ENCODE measurements at places on chromosomes 7 and 10.

- DNase-seq = no peak
- peaks cover 23% of the 10 kb centered on the region for H3K36me3 ChIP-seq
- H3K27ac ChIP-seq = peak overlapping the region; percentile 87
- no peak overlapping the region for H3K4me3 ChIP-seq
Observed at GRCh38 chr10:119701861-119702260, 24.0 kb upstream of the INPP5F start.

DNA sequence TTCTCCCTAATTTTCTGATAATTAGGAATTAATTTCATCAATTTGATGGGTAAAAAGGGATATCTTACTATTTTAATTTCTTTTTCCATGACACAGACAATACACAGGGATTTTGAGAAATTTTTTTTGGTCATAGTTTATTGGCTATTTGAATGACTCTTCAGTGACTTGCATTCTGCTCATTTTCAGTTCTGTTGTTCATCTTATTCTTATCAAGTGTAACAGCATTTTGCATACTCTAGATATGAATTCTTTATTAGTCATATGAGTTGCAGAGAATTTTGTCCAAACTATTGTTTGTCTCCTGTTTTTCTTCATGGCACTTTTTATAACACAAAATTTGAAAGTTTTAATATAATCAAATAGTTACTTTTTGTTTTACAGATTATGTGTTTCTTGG lies 41.7 kb downstream of the MKLN1 start:
- no peak overlapping the region for H3K4me3 ChIP-seq
- H3K27ac ChIP-seq = no peak overlapping the region
- DNase-seq = no peak
- H3K4me1 ChIP-seq = peaks cover 81% of the 10 kb centered on the region

GRCh38 chr7:127850195-127850594 lies 181.0 kb downstream of the LRRC4 start:
- no peaks in the 10 kb centered on the region for H3K27me3 ChIP-seq
- peaks cover 50% of the 10 kb centered on the region for H3K4me1 ChIP-seq
- H3K36me3 ChIP-seq = peaks cover 36% of the 10 kb centered on the region

GRCh38 chr7:832167-832967 lies at the start of gene SUN1:
SUN1 (plus strand) TSS chr7:832476; CDS start chr7:832525, 49 bp downstream.
- DNase-seq = peak; percentile 84
- H3K36me3 ChIP-seq = peaks cover 10% of the 10 kb centered on the region
- peaks cover 61% of the 10 kb centered on the region for H3K4me1 ChIP-seq
- H3K27ac ChIP-seq = peak within 1 kb of the TSS; percentile 98
- no peaks in the 10 kb centered on the region for H3K27me3 ChIP-seq

DNA sequence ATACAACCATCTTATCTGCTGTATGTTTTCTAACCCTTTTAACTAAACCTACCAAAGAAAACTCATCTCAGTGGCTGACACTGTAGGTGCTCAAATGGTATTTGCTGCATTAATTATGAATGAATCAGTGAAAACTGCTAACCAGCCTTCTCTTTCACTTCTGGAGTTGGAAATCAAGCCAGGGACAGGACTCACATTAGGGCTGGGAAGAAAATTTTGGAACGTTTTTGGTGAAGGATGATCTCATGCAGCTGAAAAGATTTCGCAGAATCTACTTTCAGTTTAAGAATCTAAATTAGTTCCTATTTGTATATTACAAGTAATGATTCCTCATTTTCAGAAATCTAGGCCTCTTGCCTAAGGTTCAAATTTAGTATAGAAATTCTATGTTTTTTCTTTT lies 12.9 kb downstream of the MTPN start:
- no peak for DNase-seq
- peaks cover 70% of the 10 kb centered on the region for H3K4me1 ChIP-seq
- H3K4me3 ChIP-seq = no peak overlapping the region
- H3K27me3 ChIP-seq = no peaks in the 10 kb centered on the region
- H3K27ac ChIP-seq = no peak overlapping the region
- H3K36me3 ChIP-seq = peaks cover 23% of the 10 kb centered on the region

DNA sequence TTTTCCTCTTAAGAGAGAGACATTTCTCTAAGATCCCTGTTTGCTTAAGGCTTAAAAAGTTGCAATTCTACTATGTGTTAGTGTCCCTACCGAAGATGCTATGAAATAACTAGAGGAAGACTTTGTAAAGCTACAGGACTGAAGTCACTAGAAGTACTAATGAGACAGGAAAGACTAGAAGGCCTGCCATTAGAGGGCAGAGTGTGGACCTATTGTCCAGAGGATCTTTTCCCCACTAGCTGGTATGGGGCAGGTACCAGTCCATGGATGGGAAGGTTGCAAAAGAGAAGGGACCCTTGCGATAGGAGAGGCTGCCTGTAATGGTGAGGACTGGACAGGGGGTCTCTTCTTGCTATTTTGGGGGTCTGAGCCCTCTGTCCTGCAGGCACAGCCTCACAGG lies 178.1 kb downstream of the TMEM178B start:
- no peak for DNase-seq
- H3K27me3 ChIP-seq = no peaks in the 10 kb centered on the region
- H3K36me3 ChIP-seq = no peaks in the 10 kb centered on the region
- no peak overlapping the region for H3K4me3 ChIP-seq
- no peaks in the 10 kb centered on the region for H3K4me1 ChIP-seq
- no peak overlapping the region for H3K27ac ChIP-seq

- peaks cover 2% of the 10 kb centered on the region for H3K36me3 ChIP-seq
- H3K27me3 ChIP-seq = no peaks in the 10 kb centered on the region
- no peak overlapping the region for H3K27ac ChIP-seq
- DNase-seq = no peak
- no peak overlapping the region for H3K4me3 ChIP-seq
Observed at GRCh38 chr10:99784727-99785441, 2.4 kb downstream of the ABCC2 start.

GRCh38 chr10:63355682-63356081 lies 110.1 kb downstream of the JMJD1C start:
- peak overlapping the region; percentile 40 for H3K27ac ChIP-seq
- peaks cover 34% of the 10 kb centered on the region for H3K4me1 ChIP-seq
- DNase-seq = no peak

DNA sequence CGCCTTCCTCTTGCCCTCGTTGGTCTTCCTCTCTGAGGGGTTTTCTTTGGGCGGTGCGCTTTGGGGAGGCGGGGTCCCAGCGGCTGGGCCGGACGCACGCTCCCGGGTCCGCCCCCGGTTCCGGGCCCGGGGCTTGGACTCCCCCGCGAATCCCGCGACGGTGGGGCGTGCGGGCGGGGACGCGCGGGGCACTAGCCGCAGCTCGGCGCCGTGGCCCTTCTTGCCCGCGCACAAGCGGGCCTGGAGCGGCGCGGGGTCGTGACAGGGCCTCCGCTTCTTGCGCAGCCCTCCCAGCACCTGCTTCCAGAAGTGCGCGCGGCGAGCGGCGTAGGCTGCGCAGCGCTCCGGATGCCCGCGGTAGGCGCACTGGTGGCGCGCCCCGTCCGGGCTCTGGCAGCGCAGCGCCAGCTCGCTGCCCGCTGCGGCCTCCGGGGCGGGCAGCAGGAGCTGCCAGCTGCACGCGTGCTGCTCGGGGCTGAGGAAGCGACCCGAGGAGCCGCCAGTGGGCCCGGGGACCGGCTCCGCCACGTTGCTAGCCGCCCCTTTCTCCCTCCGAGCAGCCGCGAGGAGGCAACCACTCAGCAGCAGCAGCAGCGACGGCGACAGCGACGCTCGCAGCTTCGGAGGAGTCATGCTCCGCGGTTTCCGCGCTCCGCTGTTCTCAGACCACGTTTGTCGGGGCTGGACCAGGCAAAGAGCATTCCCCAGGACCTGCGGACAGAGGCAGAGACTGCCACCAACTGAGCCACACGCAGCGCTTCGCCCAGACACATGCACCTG lies 759 bp downstream of the FGFBP3 start:
- peaks cover 4% of the 10 kb centered on the region for H3K36me3 ChIP-seq
- peak overlapping the region; percentile 87 for H3K4me3 ChIP-seq
- DNase-seq = peak; percentile 87
- peaks cover 21% of the 10 kb centered on the region for H3K4me1 ChIP-seq

DNA sequence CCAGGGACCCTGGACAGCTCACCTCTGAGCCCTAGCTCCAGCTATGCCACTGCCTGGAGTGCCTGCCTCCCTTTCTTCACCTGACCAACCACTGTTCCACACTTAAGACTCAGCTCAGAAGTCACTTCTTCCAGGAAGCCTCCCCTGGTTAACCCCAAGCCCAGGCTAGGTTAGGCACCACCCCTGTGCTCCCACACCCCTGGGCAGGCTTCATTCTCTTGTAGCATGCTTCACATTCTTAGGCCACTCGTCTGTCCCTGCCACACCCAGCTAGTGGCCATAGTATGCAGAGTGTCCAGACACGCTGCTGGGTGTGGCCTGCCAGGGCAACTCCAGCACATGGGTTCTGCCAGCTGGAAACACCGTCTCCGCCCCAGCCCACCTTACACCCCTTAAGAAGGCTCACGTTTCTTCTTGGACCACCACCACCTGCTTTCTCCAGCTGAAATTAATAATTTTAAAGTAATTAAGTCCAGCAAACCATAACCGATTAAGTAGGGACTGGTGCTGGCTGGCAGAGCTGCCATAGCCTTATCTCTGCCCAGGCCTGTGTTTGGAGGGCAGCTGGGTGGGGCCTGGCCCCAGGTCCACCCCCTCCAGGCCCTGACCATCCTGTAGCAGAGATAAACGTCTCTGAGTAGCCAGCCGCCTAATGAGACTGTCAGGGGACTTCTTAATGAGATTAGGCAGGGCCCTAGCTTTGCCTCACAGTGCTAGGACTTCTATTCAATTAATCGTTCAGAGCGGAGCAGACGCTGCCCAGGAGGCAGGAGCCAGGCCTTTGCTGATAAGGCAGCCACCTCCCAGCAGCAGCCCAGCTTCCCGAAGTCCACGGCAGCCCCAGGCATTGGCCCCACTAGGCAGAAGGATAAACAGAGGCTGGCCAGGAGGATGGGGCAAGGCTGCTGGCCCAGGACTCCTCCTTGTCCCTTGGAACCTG lies 20.5 kb downstream of the GRID1 start:
- no peak overlapping the region for H3K4me3 ChIP-seq
- no peaks in the 10 kb centered on the region for H3K27me3 ChIP-seq
- no peaks in the 10 kb centered on the region for H3K4me1 ChIP-seq
- DNase-seq = no peak

- H3K27me3 ChIP-seq = peaks cover 6% of the 10 kb centered on the region
- H3K27ac ChIP-seq = no peak overlapping the region
- no peak overlapping the region for H3K4me3 ChIP-seq
- no peaks in the 10 kb centered on the region for H3K4me1 ChIP-seq
- no peaks in the 10 kb centered on the region for H3K36me3 ChIP-seq
- DNase-seq = no peak
Observed at GRCh38 chr10:44352316-44353127, 32.4 kb downstream of the CXCL12 start.

GRCh38 chr10:113680190-113681111 lies 739 bp downstream of the CASP7 start:
- H3K27ac ChIP-seq = peak overlapping the region; percentile 82
- H3K4me1 ChIP-seq = peaks cover 42% of the 10 kb centered on the region
- peak overlapping the region; percentile 80 for H3K4me3 ChIP-seq
- no peaks in the 10 kb centered on the region for H3K27me3 ChIP-seq
- H3K36me3 ChIP-seq = peaks cover 29% of the 10 kb centered on the region

DNA sequence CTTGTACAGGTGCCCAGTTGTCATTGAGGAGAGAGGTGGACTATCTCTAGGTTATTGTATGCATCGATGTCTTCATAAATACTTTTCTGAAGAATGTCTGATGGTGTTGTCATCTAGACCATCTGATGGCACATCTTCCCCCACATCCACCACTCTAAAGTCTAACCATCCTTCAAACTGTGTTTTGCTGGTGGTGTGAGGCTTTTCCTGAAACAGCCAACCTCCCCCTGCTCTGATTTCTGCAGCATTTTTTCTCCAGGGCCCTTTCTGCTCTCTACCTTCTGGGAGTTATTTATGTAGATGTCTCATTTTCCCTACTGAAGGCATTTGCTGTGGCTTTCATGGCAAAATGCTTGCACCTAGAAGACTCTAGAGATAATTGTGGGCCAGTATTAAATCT lies 1.5 kb downstream of the PLCE1 start:
- peaks cover 57% of the 10 kb centered on the region for H3K27me3 ChIP-seq
- H3K4me1 ChIP-seq = peaks cover 6% of the 10 kb centered on the region
- no peak overlapping the region for H3K4me3 ChIP-seq

GRCh38 chr7:128933180-128933891 lies 4.4 kb upstream of the IRF5 start:
- H3K4me3 ChIP-seq = peak overlapping the region; percentile 10
- H3K27me3 ChIP-seq = peaks cover 9% of the 10 kb centered on the region
- H3K27ac ChIP-seq = peak overlapping the region; percentile 85
- peaks cover 19% of the 10 kb centered on the region for H3K4me1 ChIP-seq

GRCh38 chr10:27743012-27743876 lies 2.4 kb downstream of the MKX start:
- H3K4me1 ChIP-seq = peaks cover 33% of the 10 kb centered on the region
- H3K36me3 ChIP-seq = peaks cover 1% of the 10 kb centered on the region
- H3K27ac ChIP-seq = peak overlapping the region; percentile 47
- H3K27me3 ChIP-seq = peaks cover 53% of the 10 kb centered on the region
- peak; percentile 64 for DNase-seq
- peak overlapping the region; percentile 65 for H3K4me3 ChIP-seq

DNA sequence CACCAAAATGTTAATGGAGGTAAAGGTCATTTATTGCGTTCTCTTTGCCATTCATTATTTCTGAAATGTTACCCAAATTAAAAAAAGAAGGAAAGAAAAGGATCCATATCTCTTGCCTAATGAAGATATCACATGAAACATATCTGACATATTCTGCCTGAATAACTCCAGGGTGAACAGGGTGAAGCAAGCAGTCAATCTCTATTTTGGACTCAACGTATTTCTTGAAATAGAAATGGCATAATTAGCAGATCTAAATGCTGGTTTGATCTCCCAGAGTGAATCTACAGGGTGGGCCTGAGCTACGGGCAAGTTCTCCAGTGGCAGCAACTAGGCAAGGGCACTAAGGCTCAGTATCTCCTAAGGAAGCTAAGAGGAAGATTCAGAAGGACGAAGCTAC lies 24.0 kb downstream of the MPP7 start:
- no peak overlapping the region for H3K27ac ChIP-seq
- H3K27me3 ChIP-seq = no peaks in the 10 kb centered on the region
- no peak for DNase-seq
- H3K36me3 ChIP-seq = no peaks in the 10 kb centered on the region
- no peak overlapping the region for H3K4me3 ChIP-seq

DNA sequence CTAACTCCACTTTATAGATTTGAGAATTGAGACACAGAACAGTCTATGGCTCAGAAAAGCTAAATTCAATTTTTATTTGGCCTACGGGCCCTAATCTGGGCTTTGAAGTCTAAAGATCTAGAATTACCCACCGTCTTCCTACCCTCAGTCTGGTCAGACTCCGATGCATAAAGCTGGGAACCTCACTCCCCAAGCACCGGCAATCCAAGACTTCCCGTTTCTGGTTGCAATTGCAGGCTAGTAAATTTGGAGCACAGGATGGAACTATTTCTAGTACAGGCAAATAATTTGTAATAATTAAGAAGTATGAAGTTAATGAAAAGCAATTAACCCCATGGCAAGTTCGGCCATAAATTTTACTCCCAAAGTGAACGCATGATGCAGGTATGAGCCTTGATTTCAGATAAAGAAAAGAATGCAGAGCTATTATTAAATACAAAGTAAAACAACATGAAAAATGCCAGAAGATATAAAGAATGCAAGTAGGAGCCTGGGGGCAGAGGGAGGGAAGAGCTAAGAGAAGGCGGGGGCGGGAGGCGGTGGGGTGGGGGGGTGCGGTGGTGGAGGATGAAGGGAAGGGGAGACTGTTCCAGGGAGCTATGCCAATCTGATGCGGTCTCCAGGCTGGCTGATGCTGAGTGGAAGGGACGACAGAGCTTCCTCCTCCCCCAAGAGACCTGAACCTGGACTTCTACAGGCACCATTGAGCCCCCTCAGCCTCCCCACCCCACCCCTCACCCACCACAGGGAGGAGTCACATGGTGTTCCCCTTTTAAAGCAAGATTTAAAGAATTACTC lies 45.1 kb downstream of the BPGM start:
- H3K4me3 ChIP-seq = no peak overlapping the region
- DNase-seq = no peak
- no peak overlapping the region for H3K27ac ChIP-seq
- H3K27me3 ChIP-seq = peaks cover 2% of the 10 kb centered on the region

All from activated CD4-positive, alpha-beta T cell treated with anti-CD3 and anti-CD28 coated beads for 36 hours (primary cell).